ENCODE measurements at places on chromosomes 5 and 9.

DNA sequence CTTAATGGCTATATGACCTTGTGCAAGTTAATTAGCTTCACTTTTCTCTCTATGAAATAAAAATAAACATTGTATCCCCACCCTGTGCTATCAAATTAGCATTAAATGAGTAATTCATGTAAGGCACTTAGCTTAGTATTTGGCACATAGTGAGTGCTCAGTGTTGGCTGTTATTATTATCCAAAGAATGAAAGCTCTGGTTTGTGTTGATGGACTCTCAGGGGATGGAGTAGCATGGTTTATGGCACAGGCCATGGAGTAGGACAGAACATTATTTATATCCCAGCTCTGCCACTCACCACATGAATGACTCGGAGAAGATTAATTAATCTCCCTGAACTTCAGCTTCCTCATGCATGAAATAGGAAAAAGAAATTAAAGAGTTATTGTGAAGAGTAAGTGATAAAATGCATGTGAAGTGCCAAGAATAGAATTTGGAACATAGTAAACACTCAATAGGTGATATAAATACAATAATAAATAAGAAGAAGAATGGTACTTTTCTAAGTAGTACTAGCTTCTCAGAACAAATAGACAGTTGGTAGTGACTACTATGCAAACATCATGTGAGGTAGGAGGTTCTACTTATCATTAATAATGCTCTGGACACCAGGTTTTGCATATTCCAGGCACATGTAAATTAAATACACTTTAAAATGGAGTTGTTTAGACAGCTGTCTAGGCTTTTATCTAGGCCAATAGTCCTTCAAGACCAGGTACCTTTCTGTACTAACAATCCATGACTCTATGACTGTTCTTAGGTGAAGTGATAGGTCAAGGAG lies 146.4 kb downstream of the GRIA1 start:
- DNase-seq: no peak

- no peak for DNase-seq
These were observed 85.4 kb downstream of the NTRK2 start for GRCh38 chr9:84754881-84755280.

DNA sequence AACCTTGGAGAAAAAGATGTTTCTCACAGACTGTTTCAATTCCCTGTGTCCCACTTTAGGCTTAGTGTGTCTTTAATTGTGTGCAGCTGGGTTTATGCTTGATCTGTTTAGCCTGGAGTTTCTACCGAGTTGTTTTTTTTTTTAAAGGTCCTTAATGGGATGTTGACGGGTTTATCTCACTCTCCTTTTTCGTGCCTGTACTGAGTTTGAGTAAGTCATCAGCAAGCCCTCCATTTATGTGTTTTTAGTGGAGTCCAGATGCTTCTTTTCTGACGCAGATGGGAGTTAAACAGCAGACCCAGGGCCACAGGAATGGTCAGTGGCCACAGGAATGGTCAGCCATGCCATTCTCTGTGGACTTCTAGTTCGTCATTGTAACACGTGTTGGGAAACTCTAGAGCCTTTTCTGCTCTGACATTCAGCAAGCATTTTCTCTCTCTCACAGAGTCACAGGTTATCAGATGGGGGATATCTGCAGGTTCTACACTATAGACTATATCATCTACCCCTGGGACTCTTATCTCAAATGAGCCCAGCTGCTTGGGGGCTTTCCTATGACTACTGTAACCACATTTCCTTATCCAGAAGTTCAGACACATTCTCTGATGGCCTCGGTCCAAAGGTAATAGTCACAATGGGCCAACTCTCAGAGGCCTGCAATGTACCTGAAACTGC lies 190.5 kb downstream of the TTLL11 start:
- DNase-seq: peak; percentile 94

DNA sequence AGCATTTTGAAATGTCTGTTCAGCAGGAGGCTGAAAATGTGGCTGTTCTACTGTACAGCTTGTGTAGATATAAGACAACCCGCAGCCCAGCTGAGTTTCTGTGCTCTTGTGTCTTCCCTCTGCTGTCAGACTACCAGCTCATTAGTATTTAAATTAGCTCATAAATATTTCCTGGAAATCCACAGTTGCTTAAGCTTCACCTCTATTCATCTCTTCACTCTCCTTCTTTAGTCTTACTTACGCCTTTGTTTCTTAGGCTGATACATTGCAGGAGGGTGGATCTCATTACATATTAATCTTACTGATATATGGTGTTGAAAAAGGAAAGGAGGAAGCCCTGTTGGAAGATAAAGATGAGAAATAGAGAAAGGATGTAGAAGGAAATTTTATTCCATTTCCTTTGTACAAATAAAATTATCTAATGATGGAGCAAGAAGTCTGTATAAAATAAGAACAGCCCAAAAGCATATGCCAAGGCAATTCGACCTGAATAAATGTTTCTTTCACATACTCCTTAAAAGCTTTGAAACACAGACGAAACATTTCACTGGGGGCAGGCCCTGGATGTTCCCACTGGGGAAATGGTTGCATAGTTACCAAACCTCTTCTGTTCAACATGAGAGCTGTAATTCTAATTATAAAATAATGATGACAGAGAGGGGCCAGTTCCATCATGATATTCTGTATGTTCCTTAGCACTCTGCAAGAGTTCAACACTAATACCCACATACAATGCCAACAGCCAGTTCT lies 111.8 kb upstream of the APC start:
- DNase-seq: no peak

- no peak for DNase-seq
These were observed 19.1 kb upstream of the KCNMB1 start for GRCh38 chr5:170408226-170408625.

- DNase-seq: no peak
These were observed 791.2 kb downstream of the MAT2B start for GRCh38 chr5:164296603-164297080.

- no peak for DNase-seq
These were observed 77.9 kb downstream of the GLIS3 start for GRCh38 chr9:4221931-4222330.

GRCh38 chr9:129184596-129185122 lies 6.6 kb upstream of the IER5L start:
- DNase-seq: no peak

GRCh38 chr5:10423022-10423421 lies 18.7 kb upstream of the ROPN1L start:
- no peak for DNase-seq

- no peak for DNase-seq
These were observed 383.7 kb upstream of the TRPC7 start for GRCh38 chr5:136749016-136749415.

- no peak for DNase-seq
These were observed 152.7 kb upstream of the CYLC2 start for GRCh38 chr9:102842423-102842822.

DNA sequence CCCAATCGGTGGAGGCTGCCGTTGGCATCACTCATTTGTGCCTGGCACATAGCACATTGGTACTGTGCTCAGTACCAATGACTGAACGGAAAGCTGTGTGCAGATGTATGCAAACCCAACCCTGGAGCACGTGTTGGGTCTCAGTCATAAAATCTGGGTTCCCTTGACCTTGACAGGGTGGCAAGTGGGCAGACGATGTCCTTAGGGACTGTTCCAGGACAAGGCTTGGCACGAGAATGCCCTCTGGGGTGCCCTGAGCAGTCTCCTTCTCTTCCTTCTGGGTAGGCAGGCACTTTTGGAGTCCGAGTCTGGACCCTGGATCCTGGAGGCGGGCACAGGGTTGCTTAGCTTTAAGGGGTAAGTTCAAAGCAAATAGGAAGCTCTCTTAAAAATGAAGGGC lies 75.8 kb downstream of the MACROH2A1 start:
- no peak for DNase-seq

GRCh38 chr9:113310538-113310937 lies 7.4 kb upstream of the RNF183 start:
- DNase-seq: no peak

- no peak for DNase-seq
These were observed 92.9 kb downstream of the ANGPTL2 start for GRCh38 chr9:127029548-127029947.

GRCh38 chr5:72746736-72747135 lies 69.7 kb upstream of the TNPO1 start:
- no peak for DNase-seq

DNA sequence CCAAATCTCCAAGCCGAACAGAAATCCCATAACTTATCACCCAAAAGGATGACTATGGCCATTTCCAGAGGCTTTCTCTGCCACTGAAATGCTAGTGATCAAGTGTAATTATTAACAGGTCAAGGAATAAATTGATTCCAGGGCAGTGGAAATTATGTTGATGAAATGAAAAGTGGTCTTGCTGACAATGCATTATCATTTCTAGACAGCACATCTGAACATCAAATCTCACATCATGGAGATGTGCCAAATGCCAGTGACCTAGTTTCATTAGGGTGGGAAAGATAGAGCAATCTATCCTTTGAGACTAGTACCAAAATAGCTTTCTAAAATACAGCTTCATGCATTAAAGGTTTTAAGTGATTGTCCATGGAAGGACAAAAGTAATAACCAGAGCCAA lies 86.1 kb downstream of the AUH start:
- DNase-seq: no peak

- DNase-seq: no peak
These were observed 20.8 kb downstream of the IFNB1 start for GRCh38 chr9:21056931-21057330.

GRCh38 chr5:149406203-149406978 lies 27.3 kb upstream of the IL17B start:
- peak; percentile 84 for DNase-seq

DNA sequence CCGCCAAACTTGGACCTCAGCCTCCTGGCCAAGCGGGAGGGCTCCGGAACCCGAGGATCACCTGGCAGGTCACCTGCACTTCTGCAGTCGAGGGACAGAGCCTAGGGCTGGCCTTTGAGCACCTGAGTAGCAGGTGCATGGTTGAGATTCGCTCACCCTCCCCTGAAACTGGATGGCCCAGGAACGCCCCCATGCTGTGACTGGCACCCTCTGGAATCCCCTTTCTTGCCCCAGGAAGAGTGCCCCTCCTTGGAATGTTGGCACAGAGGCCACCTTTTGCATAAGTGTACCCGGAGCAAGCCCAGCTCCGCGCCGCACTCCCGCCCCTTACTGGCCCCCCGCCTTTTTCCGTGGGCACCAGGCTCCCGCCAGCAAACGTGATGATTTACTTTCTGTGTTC lies 112.5 kb upstream of the IER5L start:
- DNase-seq: no peak

DNA sequence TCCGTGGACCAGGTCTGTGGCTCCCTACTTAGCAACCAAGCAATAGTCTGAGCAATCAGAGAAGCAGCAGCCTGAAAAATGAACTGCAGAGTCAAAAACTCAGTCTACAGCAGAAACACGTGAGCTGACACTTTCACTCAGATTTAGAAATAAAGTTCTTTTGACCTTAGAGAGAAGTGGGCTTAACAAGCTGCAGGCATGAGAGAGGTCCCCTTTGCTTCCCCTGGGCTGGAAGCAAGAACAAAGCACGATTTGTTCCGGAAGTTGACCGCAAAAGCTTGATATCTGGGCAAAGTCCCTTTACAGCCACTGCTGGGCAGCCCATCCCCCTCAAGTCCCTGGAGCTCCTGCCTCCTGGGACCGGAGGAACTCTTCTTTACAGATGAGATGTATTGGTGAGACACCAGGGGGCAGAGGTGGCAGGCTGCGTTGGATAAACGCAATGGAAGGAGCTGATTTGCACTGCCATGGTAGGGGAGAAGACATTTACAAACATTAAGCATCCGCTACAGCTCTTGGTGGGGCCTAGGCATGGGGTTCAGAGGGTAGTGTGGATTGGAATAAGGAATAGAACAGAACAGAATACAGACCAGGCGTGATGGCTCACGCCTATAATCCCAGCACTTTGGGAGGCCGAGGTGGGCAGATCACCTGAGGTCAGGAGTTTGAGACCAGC lies 5.8 kb upstream of the SOWAHA start:
- no peak for DNase-seq

DNA sequence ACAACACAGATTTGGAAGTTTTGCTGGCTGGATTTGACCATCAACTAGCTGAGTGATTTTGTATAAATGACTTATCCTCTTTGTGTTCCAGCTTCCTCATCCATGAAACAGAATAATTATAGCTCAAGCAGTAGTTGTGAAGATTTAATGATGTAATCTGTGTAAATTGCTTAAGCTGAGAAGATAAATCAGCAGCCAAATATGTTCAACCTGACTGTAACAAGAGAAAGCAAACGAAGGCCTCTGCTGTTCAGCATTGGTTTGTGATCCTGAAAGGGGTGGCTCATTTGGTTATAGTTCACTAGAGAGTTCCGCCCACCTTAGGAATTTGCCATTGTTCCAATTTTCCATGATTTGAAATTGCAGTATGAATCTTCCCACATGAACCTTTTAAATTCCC lies 75.7 kb upstream of the CCDC112 start:
- DNase-seq: no peak

- DNase-seq: no peak
These were observed 20.4 kb upstream of the NTNG2 start for GRCh38 chr9:132141344-132141947.

DNA sequence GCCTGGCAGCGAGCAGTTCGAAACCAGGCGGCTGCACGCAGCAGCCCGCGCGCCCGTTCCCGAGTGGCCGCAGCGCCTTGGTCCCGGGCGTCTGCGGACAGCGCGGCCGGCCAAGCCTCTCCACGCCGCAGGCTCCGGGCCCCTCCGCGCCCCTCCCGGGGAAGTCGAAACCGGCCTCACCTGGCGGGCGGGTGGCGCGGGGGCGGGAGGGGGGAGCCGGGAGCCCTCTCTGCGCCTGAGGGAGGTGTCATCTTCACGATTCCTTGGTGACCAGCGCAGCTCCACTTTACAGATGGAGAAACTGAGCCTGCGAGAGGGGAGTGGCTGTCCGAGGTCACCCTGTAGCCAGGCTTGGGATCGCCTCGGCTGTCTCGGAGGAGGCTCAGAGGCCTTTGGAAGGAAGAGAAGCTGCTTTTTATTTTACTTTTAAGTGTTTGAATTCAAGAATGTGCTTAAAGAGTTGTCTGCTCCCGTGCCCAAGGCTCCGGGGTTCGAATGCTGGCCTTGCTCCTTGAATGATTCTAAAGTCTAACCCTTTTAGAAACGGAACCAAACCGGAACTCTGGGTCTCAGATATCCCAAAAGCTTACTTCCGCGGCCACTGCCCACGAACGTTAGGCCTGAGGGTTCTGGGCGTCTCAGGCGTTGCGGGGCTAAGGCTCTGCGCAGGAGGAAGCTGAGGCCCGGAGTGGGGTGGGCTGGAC lies 662 bp downstream of the SUSD3 start:
- no peak for DNase-seq

GRCh38 chr9:107242073-107243030 lies 40.7 kb upstream of the RAD23B start:
- no peak for DNase-seq

DNA sequence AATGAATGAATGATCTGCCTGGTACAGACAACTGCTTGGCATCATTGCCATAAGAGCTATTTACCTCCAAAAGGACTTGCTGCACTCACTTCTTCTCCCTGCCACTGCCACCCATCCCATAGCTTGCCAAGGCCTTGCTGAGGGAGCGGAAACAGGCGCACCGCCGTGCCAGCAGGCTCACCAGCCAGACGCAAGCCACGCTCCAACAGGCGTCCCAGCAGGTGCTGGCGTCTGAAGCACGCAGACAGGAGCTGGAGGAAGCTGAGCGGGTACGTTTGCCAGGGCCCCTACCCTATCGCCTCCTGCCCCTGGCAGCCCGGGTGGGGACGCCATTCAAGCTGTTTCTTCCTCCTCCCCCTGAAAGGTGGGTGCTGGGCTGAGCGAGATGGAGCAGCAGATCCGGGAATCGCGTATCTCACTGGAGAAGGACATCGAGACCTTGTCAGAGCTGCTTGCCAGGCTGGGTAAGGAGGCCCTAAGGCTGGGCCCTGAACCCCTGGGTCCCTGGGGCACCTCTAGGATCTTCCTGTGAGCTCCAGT lies 8.9 kb upstream of the AIF1L start:
- DNase-seq: no peak

Data from skeletal muscle cell (primary cell).